Stimulated activated CD4-positive, alpha-beta T cell treated with anti-CD3 and anti-CD28 coated beads, Interleukin-2, amount 100 ng/mL, for 24 hours (primary cell): ENCODE measurements at places on chromosomes 12 and 14.
A peak's percentile ranks its signal among the peaks of the same experiment; 100 is the strongest.

DNA sequence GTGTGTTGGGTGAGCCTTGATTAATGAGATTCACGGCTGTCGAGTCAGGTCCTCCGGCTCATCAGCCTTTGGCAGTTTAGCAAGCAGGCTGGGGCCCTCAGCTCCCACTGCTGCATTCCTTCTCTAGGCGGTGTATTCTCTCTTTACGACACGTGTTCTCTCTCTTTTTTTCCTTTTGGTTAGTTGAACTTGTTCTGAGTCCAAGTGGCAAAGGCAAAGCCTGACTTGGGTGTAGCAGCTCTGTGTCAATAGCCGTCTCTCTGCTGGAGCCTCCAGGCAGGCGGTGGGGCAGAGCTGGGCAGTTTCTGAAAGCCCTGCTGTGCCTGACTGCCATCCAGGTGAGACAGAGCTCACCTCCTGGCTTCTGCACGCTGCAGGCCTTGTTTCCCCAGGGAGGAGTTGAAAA is 46.6 kb downstream of the SUSD6 start:
- DNase-seq = no peak

DNA sequence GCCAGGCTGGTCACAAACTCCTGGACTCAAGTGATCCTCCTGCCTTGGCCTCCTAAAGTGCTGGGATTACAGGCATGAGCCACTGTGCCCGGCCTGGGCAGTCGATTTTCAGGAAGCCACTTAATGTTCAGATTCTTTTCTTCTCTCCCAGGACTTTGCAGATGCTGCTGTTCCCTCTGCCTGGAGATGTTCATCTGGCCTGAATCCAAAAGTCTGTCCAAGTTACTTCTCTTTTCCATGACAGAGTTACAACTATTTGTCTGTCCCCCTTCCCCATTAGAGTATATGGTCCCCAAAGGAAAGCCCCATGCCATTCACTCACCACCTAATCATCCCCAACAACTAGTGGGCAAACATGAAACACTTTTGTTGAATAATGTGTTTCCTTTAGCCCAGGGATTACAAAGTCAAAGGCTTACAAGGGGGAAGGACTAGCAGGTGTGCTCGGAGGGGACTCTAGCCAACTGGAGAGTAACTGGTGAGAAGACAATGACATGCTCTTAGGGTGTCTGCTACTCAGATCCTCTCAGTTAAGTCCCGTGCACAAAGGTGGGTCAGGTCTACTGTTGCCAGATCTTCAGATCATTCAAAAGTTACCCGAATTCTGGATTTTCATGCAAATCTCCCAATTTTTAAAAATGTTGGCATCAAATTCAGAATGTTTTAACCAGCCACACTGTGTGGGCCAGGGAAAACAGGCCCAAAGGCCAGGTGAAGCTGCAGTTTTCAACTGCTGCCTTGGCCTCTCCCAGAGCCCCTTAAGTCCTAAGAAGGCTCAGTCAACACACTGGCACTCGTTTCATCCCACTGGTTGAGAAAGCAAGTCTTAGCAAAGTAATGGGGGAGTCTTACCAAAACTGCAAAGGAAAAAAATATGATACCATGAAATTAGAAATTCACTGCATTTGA is 29.6 kb downstream of the NUDT4 start:
- DNase-seq = no peak

DNA sequence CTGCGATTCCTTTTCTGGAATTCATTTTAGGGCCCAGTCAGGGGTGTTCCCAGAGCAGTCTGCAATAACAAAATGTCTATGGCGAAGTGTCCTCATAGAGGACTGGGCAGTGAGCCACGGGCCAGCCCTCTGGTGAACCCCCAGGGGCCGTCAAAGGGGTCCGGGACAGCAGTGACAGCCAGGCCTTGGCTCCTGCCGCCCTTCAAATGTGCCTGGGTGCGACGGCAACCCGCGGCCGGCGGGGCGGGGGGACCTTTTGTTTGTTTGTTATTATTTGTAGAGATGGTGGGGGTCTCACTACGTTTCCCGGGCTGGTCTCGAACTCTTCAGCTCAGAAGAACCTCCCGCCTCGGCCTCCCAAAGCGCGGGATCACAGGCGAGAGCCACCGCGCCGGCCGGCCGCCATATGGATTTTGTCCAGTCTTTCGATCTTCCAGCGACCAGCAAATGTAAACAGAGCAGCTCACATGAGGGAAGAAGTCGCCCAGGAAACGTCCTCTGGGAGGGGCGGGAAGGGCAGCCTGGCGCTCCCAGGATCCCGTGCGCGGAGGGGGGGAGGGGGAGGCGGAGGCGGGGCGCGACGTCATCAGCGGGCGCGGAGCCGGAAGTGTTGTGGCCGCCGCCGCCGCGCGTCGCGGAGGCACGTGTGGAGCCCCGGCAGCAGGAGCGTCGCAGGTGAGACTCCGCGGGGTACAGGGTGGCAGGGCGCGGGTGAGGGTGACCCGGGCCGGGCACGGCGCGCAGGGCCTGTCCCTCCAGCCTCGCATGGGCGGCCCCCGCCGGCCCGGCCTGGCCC is at the start of gene TRMT61A:
TRMT61A (plus strand) TSS at position 610 of the 796 bp plus-strand sequence. CDS start 783 bp downstream, outside the sequence.
- DNase-seq = peak; percentile 78

GRCh38 chr12:97642911-97643310 is 180.3 kb downstream of the RMST start:
- DNase-seq = no peak

DNA sequence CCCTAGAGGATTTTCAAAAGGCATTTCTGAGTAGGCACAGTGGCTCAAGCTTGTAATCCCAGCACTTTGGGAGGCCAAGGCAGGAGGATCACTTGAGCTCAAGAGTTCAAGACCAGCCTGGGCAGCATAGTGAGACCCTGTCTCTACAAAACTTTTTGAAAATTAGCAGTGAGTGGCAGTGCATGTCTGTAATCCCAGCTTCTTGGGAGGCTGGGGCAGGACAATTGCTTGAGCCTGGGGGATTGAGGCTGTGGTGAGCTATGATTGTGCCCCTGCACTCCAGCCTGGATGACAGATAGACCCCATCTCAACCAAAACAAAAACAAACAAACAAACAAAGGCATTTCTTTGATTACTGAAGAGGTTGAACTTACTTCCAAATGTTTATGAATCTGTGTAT is 201.4 kb downstream of the KIF26A start:
- no peak for DNase-seq

DNA sequence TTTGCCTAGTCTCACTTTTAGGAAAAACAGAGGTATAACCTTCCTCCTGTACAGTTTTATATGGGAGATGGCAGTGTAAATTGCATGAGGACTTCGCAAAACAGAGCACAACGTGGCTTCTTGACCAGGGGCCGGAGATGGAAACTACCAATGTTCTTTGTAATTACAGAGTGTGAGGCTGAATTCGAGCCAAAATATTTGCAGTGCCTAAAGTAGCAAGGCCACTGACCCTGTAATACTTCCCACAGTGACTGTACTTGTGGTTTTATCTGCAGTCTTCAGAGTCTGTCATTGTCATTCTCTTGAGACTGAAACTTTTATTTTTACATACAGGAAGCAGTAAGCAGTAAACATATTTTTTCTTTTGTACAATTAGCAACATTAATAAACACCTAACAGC is 98.9 kb downstream of the RERG start:
- DNase-seq = no peak

DNA sequence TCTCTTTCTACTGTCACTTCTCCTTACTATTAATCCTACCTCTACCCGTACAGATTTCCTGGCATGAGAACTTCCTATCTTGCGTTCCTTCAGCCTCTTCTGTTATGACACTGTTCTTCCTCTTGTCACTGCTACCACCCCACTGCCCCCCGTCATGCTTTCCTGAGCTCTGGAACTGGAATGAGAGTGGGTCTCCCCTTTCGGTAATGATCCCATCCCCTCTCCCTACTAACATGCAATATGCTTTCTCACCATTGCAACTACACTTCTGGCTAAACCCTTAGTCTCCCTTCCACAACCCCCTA is 4.9 kb upstream of the AP1G2 start:
- no peak for DNase-seq

- DNase-seq = peak; percentile 73
Observed at GRCh38 chr12:105084251-105085250, at the start of gene ALDH1L2. ALDH1L2 (minus strand) TSS chr12:105084458; CDS start chr12:105084436, 22 bp downstream.

DNA sequence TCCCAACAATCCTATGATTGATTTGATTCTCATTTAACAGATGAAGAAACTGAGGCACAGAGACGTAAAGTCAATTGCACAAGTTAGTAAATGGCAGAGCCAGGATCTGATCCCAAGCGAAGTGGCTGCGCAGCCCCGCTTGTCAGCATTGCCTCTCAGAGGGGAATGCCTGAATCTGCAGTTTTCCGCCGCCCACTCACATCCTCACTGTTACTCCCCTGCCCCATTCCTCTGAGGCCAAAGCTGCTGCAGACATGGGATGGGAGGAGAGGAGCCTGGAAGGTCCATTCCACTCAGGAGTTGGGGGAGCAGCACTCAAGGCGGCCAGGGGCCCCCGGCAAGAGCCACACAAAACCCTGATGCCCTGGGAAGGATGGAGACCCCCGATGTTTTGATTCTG is 1.0 kb downstream of the NRIP2 start:
- DNase-seq = no peak

GRCh38 chr12:124828264-124829007 is 35.2 kb downstream of the SCARB1 start:
- no peak for DNase-seq
